ENCODE measurements at places on chromosomes 12 and 14.

DNA sequence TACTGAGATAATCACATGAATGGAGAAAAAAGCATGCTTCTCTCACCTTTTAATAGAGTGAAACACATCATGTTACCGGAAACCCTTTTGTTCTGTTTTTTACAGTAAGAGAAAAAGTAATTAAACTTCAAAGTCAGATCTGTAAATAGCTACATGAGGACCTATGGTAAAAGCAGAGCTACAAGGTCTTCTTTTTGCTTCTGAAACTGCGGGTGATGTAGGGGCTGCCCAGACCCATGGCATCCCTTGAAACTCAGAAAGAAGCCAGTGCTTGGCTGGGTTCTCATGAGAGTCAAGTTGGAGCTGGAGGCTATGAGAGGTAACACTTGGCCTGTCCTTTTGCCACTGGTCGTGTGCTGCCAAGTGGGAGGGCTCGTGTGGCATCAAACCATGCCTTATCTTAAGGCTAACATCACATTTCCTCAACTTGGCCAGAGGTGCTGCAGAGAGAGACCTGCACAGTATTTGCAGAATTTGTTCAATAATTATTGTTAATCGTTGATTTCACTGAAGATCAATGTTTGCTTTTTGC lies 47.6 kb downstream of the EML1 start:
- no peak for DNase-seq

DNA sequence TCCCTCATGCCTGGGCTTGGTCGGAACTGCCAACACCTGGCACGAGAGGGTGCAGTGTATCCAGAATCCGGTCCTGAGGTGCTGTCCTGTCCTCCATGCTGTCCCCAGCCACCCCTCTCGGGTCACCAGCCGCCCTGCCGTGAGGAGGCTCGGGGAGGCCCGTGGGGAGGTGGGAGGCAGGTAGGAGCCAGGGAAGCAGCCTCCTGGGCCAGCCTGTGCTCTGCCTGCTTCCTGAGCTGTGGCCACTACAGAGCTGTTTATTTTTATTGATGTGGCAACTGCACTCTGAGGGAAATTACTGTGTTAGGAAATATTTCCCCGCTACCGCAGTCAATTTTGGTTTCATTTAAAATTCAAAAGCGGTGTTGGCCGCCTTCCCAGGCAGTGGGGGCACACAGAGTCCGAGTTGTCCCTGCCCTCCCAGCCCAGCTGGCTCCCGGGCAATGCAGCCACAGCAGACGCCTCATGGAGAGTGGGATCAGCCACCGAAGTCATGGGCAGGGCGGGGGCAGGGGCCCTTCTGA lies 18.3 kb downstream of the NOC4L start:
- no peak for DNase-seq

- no peak for DNase-seq
These were observed 62.4 kb downstream of the VCPKMT start for GRCh38 chr14:50053935-50054334.

- no peak for DNase-seq
These were observed 65.2 kb downstream of the MARK3 start for GRCh38 chr14:103450416-103450815.

DNA sequence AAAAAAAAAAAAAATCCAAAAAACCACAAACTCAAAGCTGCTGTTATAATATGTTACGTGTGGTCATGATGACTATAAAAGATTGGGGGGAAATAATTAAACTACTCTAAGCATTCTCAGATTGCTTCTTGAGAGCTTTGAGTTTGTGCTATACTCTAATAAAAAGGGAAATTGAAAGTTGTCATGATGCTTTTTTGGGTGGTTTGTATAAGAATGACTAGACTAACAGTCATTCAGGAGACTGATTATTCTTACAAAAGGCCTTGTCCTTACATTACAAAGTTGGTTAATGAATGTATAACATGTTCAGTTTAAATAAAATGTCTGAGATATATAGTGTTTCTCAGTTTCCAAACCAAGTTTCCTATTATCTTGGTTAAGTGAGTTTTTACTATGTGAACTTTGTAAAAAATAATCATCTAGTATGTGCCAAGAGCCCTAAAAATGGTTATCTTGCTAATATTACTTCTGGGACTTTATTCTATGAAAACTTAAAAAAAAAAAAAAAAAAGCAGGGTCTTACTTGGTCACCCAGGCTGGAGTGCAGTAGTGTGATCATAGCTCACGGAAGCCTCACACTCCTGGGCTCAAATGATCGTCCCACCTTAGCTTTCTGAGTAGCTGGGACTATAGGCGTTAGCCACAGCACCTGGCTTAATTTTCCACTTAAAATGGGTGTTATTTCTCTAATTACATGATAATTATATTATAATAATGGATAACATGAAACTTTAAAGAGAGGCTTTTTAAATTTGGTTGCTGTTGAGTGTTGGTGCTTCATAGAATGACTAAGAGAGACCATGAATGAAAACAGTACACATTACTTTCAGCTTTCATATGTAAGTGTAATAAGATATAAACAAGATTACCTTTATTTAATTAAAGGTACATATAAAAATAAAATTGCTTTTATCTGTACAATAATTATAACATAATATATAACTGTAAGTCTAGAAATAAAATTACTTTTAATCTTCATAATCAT lies 459.6 kb upstream of the RGS6 start:
- no peak for DNase-seq

DNA sequence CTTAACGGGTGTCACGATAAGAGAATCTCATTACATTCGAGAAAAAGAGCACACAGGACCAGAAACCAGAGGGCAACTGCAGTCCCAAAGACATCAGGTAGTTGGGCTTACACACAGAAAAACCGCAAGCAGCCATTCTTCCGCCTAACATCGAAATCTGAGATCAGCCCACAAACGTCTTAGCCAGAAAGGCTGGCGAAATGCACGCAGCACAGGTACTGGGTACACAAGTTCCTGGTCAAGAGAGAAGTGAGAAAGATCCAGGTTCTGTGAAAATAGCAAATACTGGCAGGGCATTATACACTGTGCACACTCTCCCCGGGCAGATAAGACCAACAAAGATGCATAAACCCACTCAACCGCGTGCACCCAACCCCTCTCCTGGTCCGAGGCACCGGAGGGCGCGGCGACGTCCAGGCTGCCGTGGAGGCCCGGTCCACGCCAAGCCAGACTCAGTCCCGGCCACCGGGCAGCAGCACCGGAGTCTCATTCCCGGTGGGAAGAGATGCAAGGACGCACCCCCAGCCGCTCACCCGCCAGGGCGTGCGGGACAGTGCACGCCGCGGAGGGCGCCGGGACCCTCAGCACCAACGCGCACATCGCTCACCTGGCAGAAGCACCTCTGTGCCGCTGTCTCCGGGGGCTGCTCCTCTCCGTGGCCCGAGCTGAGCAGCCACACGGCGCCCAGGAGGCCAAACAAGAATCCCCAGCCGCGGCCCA lies 437 bp downstream of the ERO1A start:
- peak; percentile 17 for DNase-seq

GRCh38 chr14:51862176-51862796 lies 1.9 kb downstream of the GNG2 start:
- no peak for DNase-seq

DNA sequence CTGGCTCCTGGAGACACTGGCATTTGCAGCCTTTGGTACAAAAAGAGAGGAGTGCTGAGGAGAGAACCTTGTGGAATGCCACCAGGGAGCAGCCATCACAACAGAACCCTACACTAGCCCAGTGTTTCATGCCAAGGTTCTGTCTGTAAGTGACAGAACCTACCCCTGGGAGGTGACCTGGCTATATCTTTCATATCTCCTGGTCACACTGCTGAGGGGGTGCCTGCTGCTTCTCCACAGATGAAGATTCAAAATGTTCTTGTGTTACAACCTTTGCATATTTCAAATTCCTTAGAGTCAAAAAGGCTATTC lies 12.7 kb upstream of the EIF4B start:
- no peak for DNase-seq

- DNase-seq, result no peak
These were observed 5.0 kb upstream of the MMP19 start for GRCh38 chr12:55847603-55848291.

GRCh38 chr14:68164711-68165113 lies 345.1 kb downstream of the RAD51B start:
- DNase-seq, result no peak

GRCh38 chr12:100114574-100114973 lies 28.1 kb downstream of the BLTP3B start:
- no peak for DNase-seq

DNA sequence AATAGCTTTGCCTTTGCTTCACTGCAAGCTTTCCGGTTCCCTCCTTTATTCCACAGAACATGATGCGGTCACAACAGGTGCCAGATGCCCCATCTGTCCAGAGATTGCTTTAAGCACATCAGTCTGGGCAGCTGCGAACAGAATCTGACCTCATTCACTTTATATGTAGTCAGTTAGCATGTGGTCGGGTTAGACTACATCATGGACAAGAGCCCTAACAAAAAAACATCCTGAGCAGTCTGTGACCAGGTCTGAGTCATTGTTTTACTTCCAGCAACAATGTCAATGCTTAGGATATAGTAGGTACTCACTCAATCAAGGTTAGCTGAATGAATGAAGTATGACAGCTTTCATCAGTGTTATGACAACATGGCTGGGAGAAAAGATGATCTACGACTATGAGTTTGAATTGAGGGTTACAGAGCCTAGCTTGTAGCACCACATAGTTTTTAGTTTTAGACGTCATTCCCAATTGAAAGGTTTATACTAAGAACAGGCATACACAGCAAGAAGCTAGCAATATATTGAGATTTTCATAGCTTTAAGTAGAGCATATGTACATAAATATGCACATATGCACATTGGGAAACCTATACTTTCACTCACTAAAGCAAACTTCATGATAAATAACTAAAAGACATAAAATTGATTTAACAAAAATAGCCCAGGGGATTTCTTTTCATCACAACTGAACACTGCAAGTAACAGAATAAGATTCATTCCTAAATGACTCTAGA lies 64.2 kb upstream of the TMCC3 start:
- no peak for DNase-seq

DNA sequence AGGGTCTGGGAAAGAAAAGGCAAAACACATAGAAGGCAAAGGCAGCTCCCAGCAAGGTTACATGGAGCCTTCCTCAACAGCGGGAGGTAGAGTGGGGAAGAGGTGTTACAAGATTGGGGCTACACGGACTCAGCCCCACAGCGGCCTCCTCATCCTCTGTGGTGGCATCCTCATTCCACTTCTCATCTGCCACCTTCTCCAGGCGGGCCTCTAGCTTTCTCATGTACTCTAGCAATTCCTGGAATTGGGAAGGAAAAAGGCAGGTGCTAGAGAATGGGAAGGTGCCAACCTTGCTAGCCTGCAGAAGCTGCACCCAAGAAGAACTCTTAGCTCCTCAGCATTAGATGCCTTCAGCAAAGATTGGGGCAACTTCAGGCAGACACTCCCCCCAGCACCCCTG lies 13.2 kb downstream of the CALCOCO1 start:
- no peak for DNase-seq

GRCh38 chr12:53516758-53517455 lies 9.6 kb upstream of the NPFF start:
- DNase-seq, result no peak

DNA sequence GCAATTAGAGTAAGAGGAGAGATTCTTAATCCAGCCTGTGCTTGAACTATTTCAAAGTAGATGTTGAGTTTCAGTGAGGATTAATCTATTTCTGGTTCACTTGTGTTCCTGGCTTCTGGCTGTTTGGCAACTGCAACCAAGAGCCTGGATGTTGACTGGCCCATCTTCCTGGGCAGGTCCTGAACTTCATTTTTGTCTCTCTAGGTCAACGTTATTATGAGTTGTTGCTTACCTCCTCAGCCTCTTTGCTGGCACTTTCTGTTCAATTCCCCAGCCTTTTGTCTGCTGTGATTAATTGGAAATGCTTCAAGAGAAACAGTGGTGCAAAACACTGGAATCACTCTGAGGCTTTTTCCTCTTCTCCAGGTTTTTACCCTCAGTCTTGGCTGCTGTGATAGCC lies 56.8 kb downstream of the TMEM132D start:
- DNase-seq, result no peak

DNA sequence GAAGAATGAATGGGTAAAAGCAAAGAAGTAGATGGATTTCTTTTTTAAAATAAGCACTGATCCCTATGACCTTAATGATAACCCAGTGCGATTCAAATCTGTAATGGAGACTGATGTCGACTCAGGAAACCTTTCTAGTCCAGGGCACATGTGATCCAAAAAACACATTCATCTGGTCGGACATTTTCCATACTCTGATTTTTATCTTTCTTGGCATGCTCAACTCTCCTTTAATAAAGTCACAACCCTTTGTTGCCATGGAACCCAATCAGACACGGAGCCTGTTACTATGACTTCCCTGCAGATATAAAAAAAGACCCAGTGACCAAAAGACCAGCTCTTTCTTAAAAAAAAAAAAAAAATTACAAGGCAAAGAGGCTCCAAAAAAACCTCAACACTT lies 27.9 kb downstream of the TMCC3 start:
- no peak for DNase-seq

DNA sequence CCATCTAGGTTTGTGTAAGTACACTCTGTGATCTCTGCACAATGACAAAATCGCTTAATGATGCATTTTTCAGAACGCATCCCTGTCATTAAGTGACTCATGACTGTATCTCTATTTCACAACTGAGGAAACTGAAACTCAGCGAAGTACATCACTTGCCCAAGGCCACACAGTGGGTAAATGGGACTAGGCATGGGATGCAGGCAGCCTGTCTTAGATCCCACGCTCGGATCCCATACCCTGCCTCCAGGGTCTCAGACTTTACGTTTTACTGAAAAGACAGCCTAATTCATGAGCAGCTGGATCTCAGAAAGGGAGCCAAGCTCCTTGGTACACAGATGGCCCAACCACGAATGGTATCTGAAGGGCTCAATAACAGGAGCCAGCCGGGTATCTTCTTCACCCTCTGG lies 2.4 kb upstream of the MLEC start:
- no peak for DNase-seq

- DNase-seq, result no peak
These were observed 305.7 kb upstream of the SSTR1 start for GRCh38 chr14:37901978-37902377.

- DNase-seq, result no peak
These were observed 67.6 kb downstream of the FOXN3 start for GRCh38 chr14:89349171-89350008.

- no peak for DNase-seq
These were observed 1320.5 kb upstream of the SEL1L start for GRCh38 chr14:82854131-82854530.

- DNase-seq, result no peak
These were observed 28.1 kb downstream of the CRADD start for GRCh38 chr12:93705237-93705636.

GRCh38 chr12:76595056-76595455 lies 35.5 kb upstream of the OSBPL8 start:
- DNase-seq, result no peak

- DNase-seq, result no peak
These were observed 24.3 kb downstream of the VTI1B start for GRCh38 chr14:67650151-67650550.

DNA sequence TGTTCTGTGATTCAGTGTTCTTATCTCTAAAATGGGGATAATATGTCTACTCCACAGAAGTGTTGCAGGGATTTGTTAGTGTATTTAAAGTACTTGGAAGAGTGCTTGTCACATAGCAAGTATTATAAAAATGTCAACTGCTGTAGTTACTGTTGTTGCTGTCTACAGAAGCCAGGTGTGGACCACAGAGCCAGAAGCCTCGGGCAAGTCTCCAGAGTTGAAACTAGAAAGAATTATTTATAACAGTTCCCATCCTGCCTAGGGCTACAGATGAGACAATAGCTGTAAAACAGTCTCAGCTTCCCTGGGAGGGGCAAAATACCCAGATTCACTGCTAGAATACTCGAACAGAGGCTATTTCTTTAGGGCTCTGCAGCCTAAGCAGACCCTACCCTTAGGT lies 55.4 kb upstream of the FUT8 start:
- DNase-seq, result no peak
